Left renal pelvis (tissue), 4 donors: ENCODE measurements at places on chromosomes 7 and 10.
A peak's percentile ranks its signal among the peaks of the same experiment; 100 is the strongest.

DNA sequence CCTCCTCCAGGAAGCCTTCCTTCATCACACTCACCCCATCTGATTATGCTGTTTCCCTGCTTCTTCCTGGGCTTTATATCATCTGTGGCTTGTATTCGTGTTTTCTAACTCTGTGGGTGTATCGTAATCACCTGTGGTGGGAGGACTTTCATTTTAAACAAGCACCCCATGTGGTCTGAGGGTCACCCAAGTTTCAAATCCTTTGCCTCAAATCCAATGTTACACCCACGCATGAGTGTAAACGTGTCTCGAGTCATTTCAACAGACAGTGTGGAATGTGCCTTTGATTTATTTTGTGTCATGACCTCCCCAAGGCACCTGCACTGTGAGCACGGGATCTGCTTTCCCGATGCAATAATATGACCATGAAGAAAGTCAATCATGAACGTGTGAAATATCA, 17.5 kb upstream of the LYZL2 start:
- DNase-seq, result no peak

DNA sequence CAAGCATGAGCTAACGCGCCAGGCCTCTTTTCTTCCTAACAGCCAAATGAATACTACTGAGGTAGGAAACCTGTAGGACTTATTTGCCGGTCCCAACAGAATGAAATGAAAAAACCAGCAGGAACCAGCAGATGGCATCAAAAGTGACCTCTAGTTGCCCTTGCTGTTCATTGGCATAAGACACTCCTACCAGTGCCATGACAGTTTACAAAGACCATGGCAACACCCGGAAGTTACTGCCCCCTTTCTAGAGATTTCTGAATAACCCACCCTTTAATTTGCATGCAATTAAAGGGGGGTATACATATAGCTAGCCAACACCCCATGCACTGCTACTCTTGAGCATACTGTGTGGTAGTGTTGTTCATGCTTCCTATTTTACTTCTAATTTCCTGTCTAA, 65.2 kb downstream of the ATE1 start:
- no peak for DNase-seq

GRCh38 chr7:44490351-44491200, at the start of gene NUDCD3:
Gene NUDCD3, minus strand, starts transcription at chr7:44490658. Its CDS starts 58 bp downstream, at chr7:44490600.
- peak; percentile 76 for DNase-seq

DNA sequence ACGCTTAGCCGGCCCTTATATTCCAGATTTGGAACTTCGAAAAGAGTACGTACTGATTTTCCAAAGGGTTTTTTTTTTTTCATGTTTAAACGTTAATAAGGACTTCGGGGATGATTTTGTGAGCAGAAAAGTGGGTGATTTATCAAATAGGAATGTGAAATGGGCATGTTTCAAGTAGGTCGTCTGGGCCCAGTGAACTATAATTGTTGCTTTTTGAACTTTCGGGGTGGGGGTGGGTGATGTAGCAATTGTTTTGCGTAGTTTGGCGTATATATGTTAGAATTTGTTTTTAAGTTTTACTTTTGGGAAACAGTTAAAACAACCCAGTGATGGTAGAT, 299 bp upstream of the PBLD start:
- no peak for DNase-seq

GRCh38 chr7:2624293-2624886, 7.4 kb upstream of the TTYH3 start:
- DNase-seq, result no peak

GRCh38 chr7:1520539-1521234, 9.8 kb upstream of the MAFK start:
- DNase-seq, result no peak

- no peak for DNase-seq
These were observed 353.4 kb upstream of the GALNT17 start for GRCh38 chr7:70778585-70778984.

GRCh38 chr10:61903928-61904344, 2.4 kb downstream of the ARID5B start:
- peak; percentile 55 for DNase-seq

DNA sequence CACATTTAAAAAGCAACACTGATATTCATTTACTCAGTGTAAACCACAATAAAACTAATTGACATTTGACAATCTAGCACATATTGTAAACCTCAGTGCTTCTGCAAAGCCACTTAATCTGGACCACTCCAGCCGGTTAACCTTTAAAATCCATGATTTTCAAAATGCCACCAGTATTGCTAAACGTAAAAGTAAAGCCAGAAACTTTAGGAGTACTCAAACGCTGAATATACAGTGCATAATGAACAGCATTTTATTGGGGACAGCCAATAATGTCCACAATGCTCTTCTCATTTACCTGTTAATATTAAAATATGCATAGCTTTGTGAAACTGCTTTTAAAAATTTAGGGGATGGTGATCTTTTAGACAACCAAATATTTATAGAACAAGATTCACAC, 10.8 kb downstream of the HNRNPA2B1 start:
- DNase-seq, result no peak

GRCh38 chr10:86340991-86341260, 25.7 kb downstream of the GRID1 start:
- no peak for DNase-seq

DNA sequence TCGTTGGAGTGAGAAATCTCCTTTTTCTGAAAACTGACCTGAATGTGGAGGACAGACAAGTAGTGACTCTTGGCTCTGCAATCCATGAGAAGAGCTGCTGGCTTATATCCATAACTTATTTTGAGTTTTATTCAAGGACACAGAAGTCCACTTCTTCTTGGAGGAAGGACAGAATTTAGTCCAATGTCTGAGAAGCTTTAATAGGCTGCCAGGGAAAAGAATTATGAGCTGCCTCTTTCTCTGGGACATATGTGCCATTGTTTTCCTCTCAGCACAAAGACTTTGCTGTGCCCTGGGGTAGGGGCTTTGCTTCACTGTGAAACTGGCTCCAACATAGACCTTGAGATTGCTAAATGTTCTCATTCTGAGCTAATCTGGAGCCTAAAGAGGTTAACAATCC, 20.5 kb upstream of the AOC1 start:
- DNase-seq, result no peak

GRCh38 chr10:85936161-85936560, 430.4 kb downstream of the GRID1 start:
- no peak for DNase-seq

GRCh38 chr7:179948-180694, 12.2 kb upstream of the FAM20C start:
- DNase-seq, result no peak

GRCh38 chr7:87058744-87059524, 520 bp downstream of the ELAPOR2 start:
- DNase-seq, result no peak

DNA sequence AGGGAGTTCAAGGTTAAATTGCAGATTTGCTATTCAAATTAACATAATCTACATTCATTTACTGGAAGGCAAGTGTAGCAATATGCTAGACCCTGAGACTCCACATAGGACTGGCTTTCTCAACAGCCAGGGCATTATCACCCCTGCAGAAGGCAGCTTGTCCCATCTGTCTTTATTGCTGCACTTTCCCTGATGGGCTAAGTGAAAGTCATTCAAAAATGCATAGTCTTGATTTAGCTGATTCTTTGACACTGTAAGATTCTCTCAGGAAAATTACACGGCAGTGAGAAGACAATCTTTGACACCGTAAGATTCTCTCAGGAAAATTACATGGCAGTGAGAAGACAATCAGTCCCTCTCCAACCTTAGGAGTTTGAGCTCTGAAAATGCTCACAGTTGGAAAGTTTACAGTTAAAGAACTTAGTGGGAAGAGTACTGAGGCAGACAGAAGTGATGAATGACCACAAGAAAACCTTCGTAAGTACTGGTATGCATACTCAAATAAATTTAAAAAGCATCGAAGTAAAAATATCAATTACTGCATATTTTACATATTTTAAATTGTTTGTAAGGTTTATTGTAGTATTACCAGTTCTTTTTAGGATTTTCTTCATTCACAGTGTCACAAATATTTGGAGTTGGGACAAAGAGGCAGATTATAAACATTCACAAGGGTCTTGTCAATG, 88.9 kb downstream of the RAPGEF5 start:
- no peak for DNase-seq

- DNase-seq, result no peak
These were observed 242.1 kb upstream of the C7orf33 start for GRCh38 chr7:148348466-148348865.

DNA sequence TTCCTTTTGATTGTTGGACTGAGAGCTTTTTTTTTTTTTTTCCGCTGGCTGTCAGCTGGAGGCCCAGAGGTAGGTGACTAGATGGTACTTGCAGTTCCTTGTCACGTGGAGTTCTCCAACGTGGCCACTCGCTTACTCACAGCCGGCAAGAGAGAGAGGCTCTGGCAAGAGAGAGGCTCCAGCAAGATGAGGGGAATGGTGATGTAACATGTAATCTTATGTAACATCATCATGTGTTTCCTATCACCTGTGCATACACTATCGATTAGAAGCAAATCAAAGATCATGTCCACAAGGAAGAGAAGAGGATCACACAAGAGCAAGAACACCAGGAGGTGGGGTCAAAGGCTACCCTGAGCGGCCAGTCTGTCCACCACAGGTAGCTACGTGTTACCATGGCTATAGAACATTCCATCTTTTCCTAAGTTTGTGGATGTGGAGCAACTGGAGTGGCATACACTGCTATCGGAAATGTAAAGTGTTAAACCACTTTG, 4.0 kb upstream of the BORCS7 start:
- DNase-seq, result no peak

DNA sequence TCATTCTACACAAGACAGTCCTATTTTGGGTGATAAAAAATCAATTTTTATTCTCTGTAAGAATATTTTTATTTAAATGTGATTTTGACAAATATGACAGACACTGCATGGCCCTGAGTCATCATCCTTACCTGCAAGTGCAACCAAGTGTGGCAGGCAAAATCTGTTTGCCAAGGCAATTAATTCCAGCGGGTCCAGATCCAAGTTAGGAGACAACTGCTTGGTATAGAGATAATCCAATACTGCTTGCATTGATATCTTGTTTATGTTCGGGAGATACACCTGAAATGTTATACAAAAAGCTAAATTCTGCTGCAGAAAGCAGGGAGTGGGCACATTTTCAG, 66.2 kb downstream of the RHOBTB1 start:
- no peak for DNase-seq

- no peak for DNase-seq
These were observed 19.0 kb downstream of the MINPP1 start for GRCh38 chr10:87523731-87524130.

GRCh38 chr7:149787428-149788299, 14.3 kb upstream of the ZNF467 start:
- no peak for DNase-seq

- DNase-seq, result no peak
These were observed 12.9 kb downstream of the AGK start for GRCh38 chr7:141563956-141564623.

DNA sequence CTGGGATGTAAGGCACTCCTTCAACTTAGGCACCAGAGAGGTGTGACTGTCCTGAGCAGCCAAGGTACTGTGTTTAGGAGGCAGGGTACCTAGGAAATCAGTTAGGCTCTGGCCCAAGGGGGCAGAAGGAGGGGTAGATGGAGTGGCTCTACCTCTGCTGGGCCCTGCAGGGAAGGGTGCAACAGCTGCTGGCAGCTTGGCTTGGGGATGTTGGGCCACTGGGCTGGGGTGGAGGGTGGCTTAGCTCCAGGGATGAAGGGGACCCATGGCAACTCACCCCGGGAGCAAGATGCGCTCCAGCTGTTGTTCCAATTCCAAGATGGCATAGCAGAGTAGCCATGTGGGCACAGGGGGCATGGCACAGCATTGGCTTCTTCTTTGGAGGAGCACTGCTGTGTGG, 42.1 kb downstream of the NEURL1 start:
- DNase-seq, result no peak

DNA sequence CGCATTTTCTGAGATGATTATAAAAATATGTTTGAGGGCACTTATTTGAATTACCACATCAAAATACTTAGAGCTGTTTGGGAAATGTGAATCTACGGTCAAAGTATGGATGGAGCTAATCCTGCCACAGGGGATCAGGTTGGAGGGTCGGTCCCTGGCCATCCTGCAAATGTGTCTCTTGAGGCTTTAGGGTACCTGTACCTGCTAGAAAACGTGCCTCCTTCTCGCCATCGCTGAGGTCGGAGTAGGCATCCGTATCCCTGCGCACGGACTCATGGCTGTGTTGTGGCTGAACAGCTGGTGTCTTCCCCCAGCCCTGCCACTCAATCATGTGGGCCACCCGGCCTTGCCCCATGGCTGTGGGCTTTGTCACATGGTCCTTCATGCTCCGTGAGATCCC, 3.9 kb downstream of the FAM131B start:
- no peak for DNase-seq

- DNase-seq, result no peak
These were observed 86.3 kb upstream of the NPS start for GRCh38 chr10:127462643-127463295.
